Right lung (tissue), 10 donors: ENCODE measurements at places on chromosomes 7 and 10.

GRCh38 chr7:139695588-139695987 lies 82.2 kb downstream of the HIPK2 start:
- no peak for DNase-seq

- no peak for DNase-seq
These were observed 242.2 kb upstream of the IGFBP3 start for GRCh38 chr7:46163246-46163645.

DNA sequence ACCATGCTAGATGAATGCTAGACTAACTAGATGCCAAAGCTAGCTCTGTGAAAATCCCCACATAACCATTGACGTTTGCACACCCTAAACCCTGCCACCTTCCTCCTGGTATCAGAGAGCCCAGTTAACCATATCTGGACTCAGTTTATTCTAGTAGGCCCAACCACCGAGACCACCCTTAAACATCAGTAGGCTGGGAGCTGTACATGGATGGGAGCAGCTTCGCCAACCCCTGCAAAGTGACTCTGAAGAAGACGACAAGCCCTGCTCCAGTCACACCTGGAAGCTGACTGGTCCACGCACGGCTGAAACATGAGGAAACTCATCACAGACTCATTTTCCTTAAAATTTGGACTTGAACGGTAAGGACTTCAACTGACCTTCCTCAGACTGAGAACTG lies 4.4 kb upstream of the CYREN start:
- no peak for DNase-seq

DNA sequence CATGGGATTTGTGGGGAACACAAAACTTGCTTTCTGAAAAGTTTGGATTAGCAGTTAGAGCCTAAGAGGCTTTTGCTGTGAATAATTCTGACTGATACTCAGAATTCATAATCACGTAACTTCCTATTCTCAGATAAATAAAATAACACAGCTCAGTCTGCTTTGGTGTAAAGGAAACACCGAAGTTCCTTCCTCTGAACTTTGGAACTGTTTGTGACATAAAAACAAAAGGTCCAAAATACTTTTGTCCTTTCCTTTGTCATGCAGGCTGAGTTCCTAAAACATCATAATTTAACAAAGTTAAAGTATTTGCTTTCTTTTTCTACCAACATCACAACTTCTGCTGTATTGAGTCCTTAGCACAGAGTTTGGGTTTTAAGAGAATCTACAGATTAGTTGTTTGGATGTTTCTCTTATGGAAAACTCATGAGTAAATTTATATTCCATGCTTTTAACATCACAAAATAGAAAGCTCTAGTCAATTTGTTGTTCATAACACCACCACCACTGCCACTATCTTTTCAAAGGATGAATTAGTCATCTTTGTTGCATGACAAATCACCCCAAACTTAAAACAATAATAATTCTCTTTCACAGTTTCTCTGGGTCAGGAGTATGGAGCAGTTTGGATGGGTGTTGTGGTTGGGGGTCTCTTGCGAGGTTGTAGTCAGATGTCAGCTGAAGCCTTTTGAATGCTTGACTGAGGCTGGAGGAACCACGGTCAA lies 123.4 kb downstream of the REEP3 start:
- DNase-seq = no peak

DNA sequence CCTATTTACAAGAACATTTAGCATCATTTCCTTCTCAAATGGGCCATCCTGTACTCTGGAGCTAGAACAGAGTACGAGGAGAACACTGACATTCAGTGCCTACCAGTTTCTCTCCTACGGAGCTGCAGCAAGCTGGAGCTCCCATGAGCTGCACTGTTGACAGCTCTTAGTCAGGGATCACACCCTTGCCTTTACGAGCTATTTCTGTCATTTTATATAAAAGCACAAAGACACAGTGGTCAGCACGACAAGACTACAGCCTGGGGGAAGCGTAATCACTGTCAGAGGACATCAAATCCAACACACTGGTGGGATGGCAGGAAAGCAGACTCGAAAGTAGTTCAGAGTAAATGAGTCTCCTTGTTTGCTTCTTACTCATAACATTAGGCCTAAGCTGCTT lies 2.7 kb downstream of the CDCA7L start:
- DNase-seq = no peak

DNA sequence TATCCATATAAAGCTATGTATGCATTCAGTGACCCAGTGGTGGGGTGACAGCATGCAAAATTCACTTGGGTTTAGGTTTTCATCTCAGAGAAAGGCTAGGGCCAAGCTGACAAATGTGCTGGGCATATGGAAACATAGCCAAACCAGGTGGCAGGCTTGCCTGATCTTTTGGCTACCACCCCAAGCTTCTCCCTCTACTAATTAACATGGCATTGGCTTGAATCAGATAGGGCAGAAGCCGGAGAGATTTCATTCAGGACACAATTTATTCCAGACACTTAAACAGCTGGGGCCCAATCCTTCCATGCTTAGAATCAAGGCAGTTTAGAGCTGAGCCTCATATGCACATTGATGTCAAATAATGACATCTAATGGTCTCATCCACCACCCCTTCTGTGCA lies 95.5 kb upstream of the AGK start:
- no peak for DNase-seq

- DNase-seq = no peak
These were observed 10.1 kb downstream of the CFTR start for GRCh38 chr7:117489911-117490310.

- DNase-seq = no peak
These were observed 147.8 kb downstream of the RGS10 start for GRCh38 chr10:119394657-119395279.

- DNase-seq = no peak
These were observed 25.7 kb downstream of the ZNF503 start for GRCh38 chr10:75375838-75376237.

DNA sequence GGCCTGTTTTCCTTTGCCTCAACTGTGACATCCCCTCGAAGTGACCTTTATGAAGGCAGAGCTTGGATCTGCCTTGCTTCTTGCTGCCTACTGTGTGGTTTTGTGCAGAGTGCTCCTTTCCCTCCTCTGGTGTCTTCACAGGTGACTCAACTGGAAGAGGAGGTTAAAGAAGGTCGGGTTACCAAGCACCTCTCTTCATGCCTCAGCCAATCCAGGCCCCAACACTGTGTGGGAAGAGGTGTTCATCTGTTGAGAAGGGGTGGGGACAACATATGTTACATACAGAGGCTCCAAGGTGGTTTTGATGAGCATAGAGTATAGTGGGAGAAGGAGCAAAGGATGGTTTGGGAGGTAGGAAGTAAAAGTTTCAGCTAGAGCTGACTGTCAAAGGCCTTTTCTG lies 155.7 kb downstream of the AUTS2 start:
- DNase-seq = no peak

DNA sequence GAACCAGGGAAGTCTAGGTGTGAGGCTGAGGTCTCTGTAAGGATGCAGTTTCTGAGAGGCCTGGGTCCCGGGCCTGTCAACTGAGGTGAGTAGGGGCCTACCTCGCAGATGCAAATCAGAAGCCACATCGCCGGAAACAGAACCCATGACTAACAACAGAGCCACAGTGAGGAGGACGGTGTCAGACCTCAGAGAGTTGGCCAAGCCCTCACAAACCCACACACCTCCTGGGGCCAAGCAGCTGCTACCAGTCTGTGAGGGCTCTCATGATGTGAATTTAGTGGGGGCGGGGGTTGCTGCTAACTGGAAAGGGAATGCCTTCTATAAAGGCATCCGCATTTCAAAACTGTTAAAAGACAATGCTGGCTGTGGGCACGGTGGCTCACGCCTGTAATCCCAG lies 103.0 kb downstream of the COBL start:
- DNase-seq = no peak
